Smooth muscle cell of the pulmonary artery (primary cell): ENCODE measurements at places on chromosomes 6 and 20. TPM values are rescaled to one million over a fixed set of nuclear protein-coding genes. Genes with fewer than 3 reads are reported as not detected.

LAMA5 gene
- 243 and 256 TPM in 2 replicates for total RNA-seq

FAM83C gene
- not detected in 2 replicates for total RNA-seq

SYS1 gene
- 34.0 and 36.3 TPM in 2 replicates for total RNA-seq

DEFB124 gene
- total RNA-seq: not detected in 2 replicates

DYNLT2 gene
- 0.39 and 0.43 TPM in 2 replicates for total RNA-seq

TTLL9 gene
- 0.07 TPM in 1 of 2 replicates, not detected in the other for total RNA-seq

ZBTB12 gene
- 7.6 and 9.8 TPM in 2 replicates for total RNA-seq

CPNE5 gene
- 0.17 and 0.20 TPM in 2 replicates for total RNA-seq

ANKRD66 gene
- total RNA-seq: not detected in 2 replicates

RRAGD gene
- 3.8 and 3.9 TPM in 2 replicates for total RNA-seq

FAM210B gene
- 48.2 and 51.5 TPM in 2 replicates for total RNA-seq

FKBP5 gene
- total RNA-seq: 2.9 and 3.7 TPM in 2 replicates

CDH4 gene
- 0.07 and 0.10 TPM in 2 replicates for total RNA-seq

FHL5 gene
- not detected in 2 replicates for total RNA-seq

GLO1 gene
- total RNA-seq: 75.3 and 101 TPM in 2 replicates

CTSZ gene
- total RNA-seq: 379 and 406 TPM in 2 replicates

CST2 gene
- 2.4 and 17.5 TPM in 2 replicates for total RNA-seq

IMPG1 gene
- not detected in 2 replicates for total RNA-seq

C6orf58 gene
- not detected in 2 replicates for total RNA-seq

RAB32 gene
- 70.8 and 89.8 TPM in 2 replicates for total RNA-seq

SIRPB2 gene
- 0.33 TPM in 1 of 2 replicates, not detected in the other for total RNA-seq

EGFL8 gene
- total RNA-seq: 1.4 and 1.5 TPM in 2 replicates

ID4 gene
- 6.1 and 19.0 TPM in 2 replicates for total RNA-seq

CCN5 gene
- 3.0 and 36.4 TPM in 2 replicates for total RNA-seq

OPN5 gene
- not detected in 2 replicates for total RNA-seq

DNAH8 gene
- under 0.01 TPM in 1 of 2 replicates, not detected in the other for total RNA-seq

KCNK16 gene
- total RNA-seq: not detected in 2 replicates
